ENCODE measurements at places on chromosomes 6 and 20.

- no peak for DNase-seq
These were observed 48.4 kb downstream of the CEP43 start for GRCh38 chr6:167047554-167047953.

DNA sequence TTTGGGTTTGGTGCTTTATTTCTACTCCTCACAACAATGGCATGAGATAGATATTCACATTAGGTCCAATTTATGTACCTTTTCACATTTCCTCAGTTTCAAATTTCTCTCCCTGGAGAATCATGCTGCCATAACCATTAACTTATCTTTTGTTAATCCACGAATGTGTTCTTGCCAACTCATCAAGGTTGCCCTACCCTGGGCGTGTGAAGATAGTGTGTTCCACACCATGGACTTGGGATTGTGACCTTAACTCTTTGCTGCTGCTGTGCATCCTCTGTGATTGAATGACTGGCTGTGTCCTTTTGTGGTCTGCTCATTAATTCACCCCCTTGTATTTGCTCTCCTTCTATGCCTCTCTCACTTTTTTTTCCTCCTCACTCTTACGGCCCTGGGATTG, 34.2 kb upstream of the SNRPB2 start:
- DNase-seq = no peak

- DNase-seq = no peak
These were observed 10.9 kb upstream of the MBOAT1 start for GRCh38 chr6:20223141-20223540.

DNA sequence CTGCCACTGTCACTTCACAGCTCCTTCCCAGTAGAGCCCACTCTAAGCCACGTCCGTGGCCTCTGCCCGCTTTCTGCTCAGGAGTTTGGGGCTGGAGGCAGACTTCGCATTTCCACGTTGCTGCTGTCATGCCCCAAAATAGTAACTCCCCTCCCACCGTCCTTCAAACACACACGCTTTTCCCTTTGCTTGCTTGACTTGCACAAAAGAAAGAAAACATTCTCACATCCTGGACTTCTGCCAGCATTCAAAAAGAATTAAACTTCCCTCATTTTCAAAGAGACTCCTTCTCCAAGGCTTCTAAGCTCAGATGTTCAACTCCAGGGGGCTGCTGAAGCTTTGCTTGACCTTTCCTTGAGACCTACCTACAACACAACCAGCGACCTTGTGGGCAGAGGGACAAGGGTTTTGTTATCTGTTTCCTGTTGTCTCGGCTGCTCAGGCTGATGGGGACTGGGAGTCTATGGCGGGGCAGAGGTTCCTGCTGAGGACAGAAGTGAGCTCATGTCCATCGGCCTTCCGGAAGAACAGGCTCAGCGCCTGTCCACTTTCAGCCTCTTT, 263.8 kb upstream of the FOXQ1 start:
- DNase-seq = no peak

- DNase-seq = no peak
These were observed 54.4 kb downstream of the GNAS start for GRCh38 chr20:58906894-58907293.

DNA sequence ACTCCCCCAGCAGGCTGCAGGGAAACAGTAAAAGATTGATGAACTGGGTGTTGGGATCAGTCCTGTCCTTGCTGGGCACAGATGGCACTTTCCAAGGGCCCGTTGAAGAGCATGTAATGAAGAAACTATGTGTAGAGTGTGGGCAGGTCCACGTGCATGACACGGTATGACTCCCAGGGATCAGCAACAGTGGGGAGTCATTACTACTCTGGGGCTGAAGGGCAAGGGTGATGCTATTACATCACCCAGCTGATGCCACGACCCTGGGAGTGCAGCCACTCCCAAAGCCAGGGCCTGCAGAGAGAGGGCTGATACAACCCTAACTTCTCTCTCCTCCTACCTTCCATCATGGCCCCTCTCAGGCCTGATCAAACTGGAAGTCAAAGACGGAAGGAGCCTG, 20.1 kb downstream of the KCNK17 start:
- DNase-seq = no peak

- no peak for DNase-seq
These were observed 183.2 kb downstream of the HIVEP2 start for GRCh38 chr6:142761756-142762155.

- no peak for DNase-seq
These were observed 27.0 kb downstream of the IL17A start for GRCh38 chr6:52213127-52213526.

- no peak for DNase-seq
These were observed 4.9 kb downstream of the REV3L start for GRCh38 chr6:111478064-111478476.

GRCh38 chr20:4459081-4459480, 262.6 kb upstream of the PRND start:
- no peak for DNase-seq

GRCh38 chr20:2314759-2315439, 19.1 kb downstream of the TGM3 start:
- DNase-seq = peak; percentile 44

DNA sequence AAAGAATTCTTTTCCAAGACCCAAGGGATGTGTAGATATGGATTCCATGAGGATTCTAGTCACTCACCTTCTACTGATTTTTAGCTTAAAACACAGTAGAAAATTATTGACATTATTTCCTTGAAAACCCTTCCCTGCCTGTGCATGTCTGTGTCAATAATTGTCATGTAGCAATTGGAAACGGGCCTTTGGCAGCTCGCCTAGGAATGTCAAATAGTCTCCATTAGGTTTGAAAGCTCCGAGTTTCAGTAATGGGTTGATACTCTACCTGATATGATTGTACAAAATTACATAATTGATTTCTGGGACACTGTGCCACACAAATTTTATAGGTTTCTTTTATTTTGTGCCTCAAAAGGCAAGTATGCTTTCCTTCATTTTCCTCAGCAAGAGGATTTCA, 515.2 kb upstream of the ARID1B start:
- DNase-seq = peak; percentile 35

- no peak for DNase-seq
These were observed 16.3 kb upstream of the FAM8A1 start for GRCh38 chr6:17583811-17584210.

All from BE2C (cell line).